Stimulated activated CD4-positive, alpha-beta T cell treated with anti-CD3 and anti-CD28 coated beads, Interleukin-1b, Interleukin-23, amount 100 ng/mL, for 24 hours (primary cell): ENCODE measurements at places on chromosomes 1 and 21.

DNA sequence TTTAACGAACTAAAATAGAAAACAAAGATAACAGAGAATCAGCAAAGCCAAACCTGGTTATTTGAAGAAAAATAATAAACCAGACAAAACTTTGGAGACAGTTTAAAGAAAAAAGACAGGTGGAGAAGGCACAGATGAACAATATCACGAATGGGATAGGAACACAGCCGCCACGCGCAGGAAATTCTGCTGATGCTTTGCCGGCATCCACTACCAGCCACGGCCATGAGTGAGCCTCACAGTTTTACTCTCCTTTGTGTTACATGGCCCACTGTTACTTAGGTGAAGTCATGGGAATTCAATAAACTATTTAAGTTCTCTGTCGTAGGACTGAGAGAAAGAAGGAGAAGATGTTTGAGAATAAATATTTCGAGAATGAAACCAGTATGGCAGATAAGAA is 503.4 kb downstream of the TTLL7 start:
- DNase-seq: no peak

- no peak for DNase-seq
Measured at GRCh38 chr1:228989992-228990827, 254.9 kb downstream of the RHOU start.

DNA sequence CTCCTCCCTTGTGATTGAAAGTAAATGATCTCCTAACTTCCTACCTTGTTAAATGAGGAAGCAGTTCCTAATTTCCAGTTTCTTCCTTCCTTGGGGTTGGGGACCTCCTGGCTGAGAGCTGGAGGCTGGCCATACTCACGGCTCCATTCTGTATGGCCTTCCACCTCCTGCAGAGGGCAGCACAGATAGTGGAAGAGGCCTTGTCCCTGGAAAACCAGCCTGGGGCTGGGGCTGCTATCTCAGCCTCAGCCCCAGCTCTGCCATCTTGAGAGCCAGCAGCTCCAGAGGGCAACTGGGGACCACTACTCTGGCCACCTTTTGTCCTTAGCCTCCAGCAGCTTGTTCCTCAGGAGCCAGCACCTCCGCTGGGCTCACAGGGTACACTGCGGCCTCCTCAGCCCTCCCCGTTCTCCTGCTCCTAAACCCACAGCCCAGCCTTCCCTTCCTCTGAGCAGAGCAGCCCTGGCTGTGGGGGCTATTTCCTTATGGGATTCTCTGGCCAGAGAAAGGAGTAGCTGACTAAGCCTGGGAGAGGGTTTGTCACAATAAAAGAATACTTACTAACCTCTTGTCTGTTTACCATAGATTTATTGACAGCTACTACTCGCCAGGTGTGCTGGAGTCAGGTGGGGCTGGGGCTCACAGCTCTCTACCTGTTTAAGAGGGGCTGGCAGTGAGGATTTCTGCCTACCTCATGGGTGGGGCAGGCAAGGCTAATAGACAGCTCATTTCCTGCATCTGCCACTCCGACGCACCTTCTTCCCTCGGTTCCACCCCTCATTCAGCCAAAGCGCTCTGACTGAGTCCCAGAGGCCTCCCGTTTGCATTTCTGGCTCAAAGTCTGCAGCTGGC is 6.3 kb downstream of the TMEM234 start:
- no peak for DNase-seq

DNA sequence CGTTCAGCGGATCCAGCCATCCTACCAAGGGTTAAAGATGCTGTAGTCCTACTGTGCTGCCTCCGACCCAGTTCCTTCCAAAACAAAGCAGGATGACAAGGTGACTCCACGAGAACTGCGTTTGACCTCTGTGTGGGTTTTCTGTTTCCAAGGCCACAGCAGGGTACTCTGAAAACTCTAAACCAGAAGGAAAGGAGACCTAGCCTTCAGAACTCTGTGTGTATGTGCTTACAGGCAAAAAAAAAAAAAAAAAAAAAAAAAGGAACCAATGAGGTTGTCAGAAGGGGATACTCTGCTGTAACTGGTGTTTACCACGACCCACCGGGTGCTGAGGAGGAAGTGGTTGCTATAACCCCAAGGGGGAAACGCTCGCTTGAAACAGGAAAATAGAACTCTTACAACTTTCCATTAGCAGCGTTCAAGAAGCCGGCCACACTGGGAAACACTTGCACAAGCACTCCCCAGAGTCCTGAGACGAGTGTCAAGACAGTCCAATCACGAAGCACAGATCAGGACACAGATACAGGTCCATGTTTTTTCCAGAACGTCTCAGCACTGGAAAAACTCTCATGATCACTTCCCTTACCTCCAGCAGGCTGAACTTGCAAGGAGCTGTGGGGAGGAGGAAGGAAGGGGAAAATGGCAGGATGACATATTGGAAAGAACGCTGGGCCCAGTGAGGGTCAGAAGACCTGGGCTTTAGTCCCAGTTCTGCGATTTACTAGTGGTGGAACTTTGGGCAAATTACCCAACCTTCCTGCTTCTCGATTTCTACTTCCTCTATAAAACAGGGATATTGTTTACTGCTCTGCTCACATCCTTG is 64.0 kb downstream of the ITPKB start:
- no peak for DNase-seq

- no peak for DNase-seq
Measured at GRCh38 chr1:61131716-61132115, 49.4 kb downstream of the NFIA start.

GRCh38 chr1:163896001-163896400 is 574.2 kb downstream of the NUF2 start:
- no peak for DNase-seq

GRCh38 chr1:44101328-44101727 is 17.3 kb upstream of the KLF17 start:
- no peak for DNase-seq

DNA sequence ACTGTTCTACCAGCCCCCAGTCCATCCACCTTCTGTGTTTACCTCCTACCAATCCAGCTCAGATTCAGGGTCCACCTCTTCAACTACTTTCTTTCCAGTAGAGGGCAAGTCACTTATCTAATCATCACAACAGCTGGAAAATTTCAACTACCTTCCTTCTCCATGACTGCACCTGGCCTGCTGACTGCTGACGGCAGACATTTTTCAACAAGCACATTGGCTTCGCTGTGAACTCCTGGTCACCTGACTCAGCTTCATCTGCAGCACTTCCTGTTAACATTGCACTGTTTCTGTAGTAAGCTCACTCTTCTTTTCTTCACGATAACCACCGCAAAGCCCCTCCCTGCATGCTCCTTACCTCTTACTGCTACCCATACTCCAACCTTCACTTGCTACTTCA is 405.7 kb downstream of the NTNG1 start:
- DNase-seq: no peak

DNA sequence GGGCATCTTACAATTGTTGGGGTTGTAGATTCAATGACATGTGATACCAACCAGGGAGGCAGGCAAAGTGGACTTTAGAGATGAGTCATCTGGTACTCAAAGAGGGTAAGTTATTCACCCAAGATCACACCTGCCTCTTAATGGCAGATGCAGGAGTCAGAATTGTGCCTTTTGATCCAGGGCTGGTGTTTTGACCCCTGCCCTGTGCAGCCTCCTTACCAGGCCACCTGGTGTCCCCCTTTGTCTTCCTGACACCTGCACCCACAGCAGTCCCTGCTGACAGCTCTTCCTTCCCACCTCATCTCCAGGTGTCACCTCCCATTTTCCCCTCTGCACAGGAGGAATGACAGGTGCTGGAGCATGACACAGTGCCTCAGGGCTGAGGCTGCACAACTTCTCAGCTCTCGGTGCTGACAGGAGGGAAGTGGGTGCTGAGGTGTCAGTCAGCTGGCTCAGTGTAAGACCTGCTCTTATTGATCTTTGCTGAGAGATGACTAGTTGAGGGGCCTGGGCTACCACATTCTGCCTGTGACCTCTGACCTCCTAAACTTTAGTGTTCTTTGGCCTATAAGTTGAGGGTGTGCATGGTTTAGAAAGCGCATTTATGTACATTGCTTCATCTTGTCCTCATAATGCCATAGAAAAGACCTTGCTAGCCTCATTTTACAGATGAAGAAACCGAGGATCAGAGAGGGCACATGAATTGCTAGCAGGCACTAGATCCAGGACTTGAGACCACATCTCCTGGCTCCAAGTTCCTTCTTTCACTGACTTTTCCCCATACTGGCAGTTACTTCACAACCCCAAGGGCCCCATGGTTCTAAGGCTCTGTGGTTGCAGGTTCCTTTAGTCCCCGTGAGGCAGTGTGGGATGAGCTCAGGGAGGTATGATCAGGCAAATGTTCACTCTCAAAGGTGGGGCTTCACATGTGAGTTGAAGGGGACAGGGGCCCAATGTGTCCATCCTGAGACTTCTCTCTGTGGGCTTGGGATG is 31.3 kb downstream of the CACNA1E start:
- no peak for DNase-seq

DNA sequence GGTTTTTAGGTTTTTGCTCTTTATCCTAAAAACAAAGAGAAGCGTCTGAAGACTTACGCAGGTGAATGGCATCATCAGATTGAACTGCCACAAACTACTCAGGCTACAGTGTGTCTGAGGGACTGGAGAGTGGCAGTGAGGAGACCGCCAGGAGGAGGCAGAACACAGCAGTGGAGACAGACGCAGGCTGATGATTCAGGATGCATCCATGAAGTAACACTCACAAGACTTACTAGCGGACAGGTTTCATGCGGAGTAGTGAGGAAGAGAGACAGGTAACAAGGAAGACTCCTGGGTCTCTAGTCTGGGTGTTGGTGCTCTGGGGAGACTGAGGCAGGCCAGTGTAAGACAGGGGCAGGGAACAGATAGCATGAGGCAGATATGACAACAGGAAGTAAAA is 5.7 kb downstream of the HSF2BP start:
- DNase-seq: no peak

GRCh38 chr1:201175820-201176500 is 14.7 kb upstream of the IGFN1 start:
- no peak for DNase-seq

DNA sequence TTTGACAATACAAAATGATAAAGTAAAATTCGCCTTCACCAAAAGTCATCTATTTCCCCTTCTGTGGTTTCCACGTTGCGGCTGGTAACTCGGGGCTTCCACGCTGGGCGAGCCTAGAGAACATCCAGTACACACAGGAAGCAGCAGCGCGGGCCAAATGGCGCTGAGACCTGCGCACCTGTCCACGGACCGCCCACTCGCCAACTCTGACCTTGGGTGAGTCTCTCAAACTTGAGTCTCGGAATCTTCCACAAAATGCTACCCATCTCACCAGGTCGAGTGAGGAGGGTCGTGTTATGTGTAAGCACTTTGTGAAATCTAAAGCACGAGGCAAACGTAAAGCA is 820 bp upstream of the TTF2 start:
- peak; percentile 37 for DNase-seq

DNA sequence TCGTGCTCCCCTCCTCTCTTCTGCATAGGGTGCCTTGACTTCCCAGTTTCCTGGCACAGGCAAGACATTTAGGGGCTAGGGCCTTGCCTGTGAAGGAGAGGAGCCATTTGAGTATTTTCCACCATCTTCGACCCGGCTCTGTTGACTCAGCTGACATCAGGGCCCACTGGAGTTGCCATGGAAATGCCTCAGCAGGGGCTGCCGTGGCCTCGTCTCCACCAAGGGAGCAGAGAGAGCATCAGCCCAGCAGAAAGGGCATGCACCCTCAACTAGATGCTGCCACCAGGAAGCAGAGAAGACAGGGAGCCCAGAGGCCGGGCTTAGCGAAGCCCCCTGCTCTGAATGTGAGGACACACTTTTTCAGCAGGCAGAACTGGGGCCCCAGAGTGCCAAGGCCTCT is 101.9 kb upstream of the ACTL8 start:
- no peak for DNase-seq

DNA sequence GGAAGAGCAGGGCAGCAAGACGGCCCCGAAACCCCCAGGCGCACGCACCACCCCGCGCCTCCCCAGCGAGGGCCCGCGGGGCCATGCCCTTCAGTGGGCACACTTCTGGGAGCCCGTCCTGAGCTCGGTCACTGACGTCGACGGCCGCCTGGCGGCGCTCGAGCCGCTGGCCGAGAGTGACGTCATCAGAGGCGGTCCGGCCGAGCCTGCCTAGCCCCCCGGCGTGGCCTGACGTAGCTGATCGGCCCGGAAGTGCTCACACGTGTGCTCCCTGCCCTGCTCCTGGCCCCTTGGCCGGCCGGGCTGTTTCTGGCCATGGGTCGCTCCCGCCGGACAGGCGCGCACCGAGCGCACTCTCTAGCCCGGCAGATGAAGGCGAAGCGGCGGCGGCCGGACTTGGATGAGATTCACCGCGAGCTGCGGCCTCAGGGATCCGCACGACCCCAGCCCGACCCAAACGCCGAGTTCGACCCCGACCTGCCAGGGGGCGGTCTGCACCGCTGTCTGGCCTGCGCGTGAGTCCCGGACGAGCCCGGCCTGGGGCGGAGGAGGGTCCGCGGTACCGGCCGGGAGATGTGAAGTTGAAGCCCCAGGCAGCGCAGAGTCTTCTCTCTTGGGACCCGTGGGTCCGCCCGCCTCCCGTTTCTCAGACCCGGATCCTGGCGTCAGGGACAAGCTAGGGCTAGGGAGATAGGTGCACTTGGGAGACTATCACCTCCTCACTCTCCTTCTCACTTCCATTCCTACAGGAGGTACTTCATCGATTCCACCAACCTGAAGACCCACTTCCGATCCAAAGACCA is at the start of gene ZNF593:
Gene ZNF593, plus strand, starts transcription at position 240 of the 803 bp plus-strand sequence. Its CDS starts 76 bp downstream, at position 316.
- DNase-seq: peak; percentile 86

- DNase-seq: no peak
Measured at GRCh38 chr1:65170511-65171142, 22.6 kb downstream of the AK4 start.

GRCh38 chr1:222994511-222995235 is 148.4 kb downstream of the TLR5 start:
- no peak for DNase-seq

DNA sequence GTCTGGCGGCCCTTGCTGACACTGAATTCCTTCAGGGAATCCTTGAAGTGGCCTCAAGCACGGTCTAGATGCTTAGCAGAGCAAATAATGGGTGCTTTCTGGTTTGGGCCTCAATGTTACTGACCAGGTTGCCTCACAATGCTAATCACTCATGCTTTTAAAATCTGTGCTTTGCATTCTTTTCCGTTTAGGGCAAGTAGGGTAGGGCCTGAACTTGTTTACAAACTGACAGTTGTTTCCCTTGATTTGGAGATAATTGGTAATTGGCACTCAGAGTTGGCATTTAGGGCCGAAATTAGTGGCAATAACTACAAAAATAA is 1.4 kb downstream of the VPS13D start:
- no peak for DNase-seq

GRCh38 chr1:116739371-116740012 is 14.7 kb upstream of the CD2 start:
- DNase-seq: no peak

GRCh38 chr1:203473781-203474305 is 1.8 kb upstream of the PRELP start:
- DNase-seq: no peak

GRCh38 chr1:78211483-78212092 is 165.8 kb downstream of the GIPC2 start:
- no peak for DNase-seq

- no peak for DNase-seq
Measured at GRCh38 chr1:228293816-228294500, 86.1 kb downstream of the OBSCN start.

- no peak for DNase-seq
Measured at GRCh38 chr1:12063141-12064072, at the start of gene TNFRSF8. TNFRSF8 (plus strand) TSS chr1:12063303; CDS start chr1:12063599, 296 bp downstream.

- DNase-seq: peak; percentile 13
Measured at GRCh38 chr1:111754984-111755330, 744 bp upstream of the DDX20 start.
